ENCODE measurements at places on chromosomes 5 and 9.

GRCh38 chr5:133801431-133801830, 167.0 kb downstream of the C5orf15 start:
- no peak for DNase-seq

DNA sequence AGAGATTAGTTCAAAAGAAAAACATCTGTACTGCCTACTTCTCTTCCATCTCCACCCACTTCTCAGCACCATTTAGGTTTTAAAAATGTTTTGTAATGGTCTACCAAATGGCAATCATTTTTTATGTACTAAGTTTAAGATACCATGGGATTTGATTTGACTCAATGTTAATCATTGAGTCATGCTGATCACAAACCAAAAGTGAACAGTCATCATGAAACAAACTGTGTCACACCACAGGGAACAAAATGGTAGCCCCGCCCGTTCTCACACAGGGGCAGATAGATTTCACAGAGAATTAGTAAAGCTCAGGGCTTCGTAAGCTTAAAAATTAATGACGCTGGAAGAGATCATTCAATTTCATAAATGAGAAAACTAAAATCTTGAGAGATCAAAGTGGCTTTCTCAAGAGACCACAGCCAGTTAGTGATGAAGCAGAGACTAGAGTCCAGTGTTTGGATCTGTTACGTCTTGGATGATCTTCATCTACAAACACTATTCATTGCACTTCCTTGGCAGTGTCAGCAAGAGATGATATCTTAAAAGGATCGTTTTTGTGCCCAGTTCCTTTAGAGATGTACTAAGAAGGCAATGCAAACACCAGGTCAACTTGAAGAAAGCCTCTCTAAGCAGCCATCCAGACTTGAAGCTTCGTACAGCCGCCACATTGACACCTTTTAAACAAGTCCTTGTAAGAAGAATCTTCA, 33.9 kb upstream of the TRIO start:
- no peak for DNase-seq

DNA sequence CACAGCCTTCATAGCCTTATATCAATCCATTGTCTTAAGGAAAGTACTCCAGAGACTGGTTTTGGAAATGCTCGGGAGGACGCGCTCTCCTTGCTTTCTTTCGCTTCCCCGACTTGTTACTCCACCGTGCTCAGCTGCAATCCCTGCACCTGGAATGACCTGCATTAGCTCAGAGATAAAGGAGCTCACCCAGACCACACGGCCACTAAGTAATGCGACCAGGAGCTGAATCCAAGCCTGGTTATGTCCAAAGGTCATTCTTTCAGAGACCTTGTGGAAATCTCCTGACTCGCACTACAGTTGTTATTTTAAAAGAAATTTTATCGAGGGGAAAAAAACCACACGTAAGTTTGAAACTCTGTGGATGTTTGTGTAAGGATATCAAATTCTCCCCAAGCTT, 135.3 kb upstream of the DPYSL3 start:
- DNase-seq: no peak

DNA sequence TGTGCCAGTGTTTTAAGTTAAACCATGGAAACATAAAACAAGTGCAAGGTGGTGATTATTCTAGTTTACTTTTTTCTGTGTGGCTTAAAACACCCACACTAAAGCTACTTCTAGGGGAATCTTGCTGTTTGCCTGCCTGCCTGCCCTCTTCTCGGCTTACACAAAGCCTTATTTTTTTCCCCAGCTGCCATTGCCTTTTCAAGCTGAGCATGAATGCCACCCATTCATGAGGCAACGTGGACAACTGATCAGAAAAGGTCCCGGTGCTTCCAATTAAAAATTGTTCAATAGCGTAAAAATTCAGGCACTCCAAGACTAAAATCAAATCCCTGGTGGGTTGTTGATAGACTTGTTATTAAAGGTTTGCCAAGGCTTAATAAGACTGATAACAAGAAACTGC, 401.4 kb downstream of the TMEM161B start:
- no peak for DNase-seq

- DNase-seq: no peak
Measured at GRCh38 chr5:463952-464351, 21.0 kb downstream of the EXOC3 start.

DNA sequence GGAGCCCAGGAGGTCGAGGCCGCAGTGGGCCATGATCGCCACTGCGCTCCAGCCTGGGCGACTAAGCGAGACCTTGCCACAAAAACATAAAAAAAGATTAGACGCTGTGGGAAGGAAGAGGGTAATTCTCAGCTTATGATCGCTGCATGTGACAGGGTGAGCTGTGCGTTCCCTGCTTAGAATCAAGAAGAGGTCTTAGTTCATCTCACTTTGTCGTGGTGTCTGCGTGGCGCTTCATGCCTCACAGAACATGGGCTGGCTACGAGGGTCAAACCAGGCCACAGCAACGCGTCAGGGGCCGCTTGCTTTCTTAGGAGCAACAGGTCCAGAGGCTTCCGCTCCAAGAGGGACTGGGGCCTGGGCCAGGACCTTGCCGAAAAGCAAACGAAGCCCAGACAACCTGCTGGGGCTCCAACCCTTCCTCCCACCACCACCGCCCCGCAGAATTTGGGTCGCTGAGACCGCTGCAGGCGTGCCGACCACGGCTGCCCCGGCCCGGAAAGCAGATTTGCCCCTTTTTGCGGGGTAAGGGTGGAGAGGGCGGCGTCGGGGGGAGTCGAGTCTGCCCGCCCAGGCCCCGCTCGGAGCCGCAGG, 10.0 kb upstream of the GRIN1 start:
- no peak for DNase-seq

GRCh38 chr5:20486826-20487225, 498.8 kb upstream of the CDH18 start:
- DNase-seq: no peak
